ENCODE measurements at places on chromosomes 5 and 9. TPM values are rescaled to one million over a fixed set of nuclear protein-coding genes. Genes with fewer than 3 reads are reported as not detected.
A peak's percentile ranks its signal among the peaks of the same experiment; 100 is the strongest.

GRCh38 chr5:61569353-61569752 lies 237.3 kb downstream of the ZSWIM6 start:
- no peak overlapping the region for H3K4me3 ChIP-seq
- no peaks in the 10 kb centered on the region for H3K36me3 ChIP-seq
- DNase-seq = no peak
- H3K27ac ChIP-seq = no peak overlapping the region
- H3K4me1 ChIP-seq = no peaks in the 10 kb centered on the region

DNA sequence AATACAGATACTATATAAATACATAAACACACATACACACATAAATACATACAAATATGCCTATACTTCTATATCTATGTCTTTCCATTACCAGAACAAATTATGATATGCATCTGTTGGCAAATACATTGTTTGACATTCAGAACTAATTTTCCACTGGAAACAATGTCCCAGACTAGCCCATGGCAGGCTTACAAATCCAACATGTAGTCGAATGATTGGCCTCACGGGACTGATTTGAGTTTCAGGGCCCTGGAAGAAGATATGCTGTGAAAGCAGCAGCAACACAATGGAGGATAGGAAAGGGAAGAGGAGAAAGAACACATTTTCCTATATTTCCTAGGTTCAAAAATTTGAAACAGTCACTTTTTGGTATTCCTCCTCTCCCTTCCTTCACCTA lies 881.1 kb upstream of the DMAC1 start:
- no peaks in the 10 kb centered on the region for H3K27me3 ChIP-seq
- H3K36me3 ChIP-seq = no peaks in the 10 kb centered on the region
- DNase-seq = no peak

DNA sequence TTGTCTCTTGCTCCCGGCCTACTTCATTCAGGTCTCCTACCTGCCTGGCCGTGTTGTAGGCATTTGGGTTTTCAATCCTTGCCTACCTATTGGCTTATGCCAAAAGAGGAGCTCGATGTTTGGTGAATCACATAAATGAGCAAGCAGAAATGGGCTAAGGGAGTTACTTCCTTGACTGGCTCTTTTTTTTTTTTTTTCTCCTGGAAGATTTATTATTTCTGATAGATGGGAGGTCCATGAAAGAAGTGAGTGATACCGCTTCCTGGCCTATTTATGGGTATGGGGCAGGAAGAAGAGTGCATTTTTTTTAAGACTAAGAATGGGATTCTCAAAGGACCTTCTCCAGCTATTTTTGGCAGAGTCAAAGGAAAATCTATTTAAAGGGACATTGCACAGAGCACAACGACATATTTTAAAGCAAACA lies 294.1 kb downstream of the ARHGAP26 start:
- no peak overlapping the region for H3K27ac ChIP-seq
- H3K4me1 ChIP-seq = peaks cover 3% of the 10 kb centered on the region
- no peak for DNase-seq
- peaks cover 14% of the 10 kb centered on the region for H3K36me3 ChIP-seq

- no peaks in the 10 kb centered on the region for H3K4me1 ChIP-seq
- DNase-seq = no peak
- no peaks in the 10 kb centered on the region for H3K36me3 ChIP-seq
- H3K27me3 ChIP-seq = no peaks in the 10 kb centered on the region
- H3K4me3 ChIP-seq = no peak overlapping the region
- H3K27ac ChIP-seq = no peak overlapping the region
These were observed 100.0 kb upstream of the CCDC152 start for GRCh38 chr5:42656651-42657015.

Gene IL9
- total RNA-seq = not detected

GRCh38 chr9:116705531-116705930 lies 18.4 kb downstream of the TRIM32 start:
- no peak for DNase-seq
- H3K4me3 ChIP-seq = no peak overlapping the region
- H3K36me3 ChIP-seq = peaks cover under 1% of the 10 kb centered on the region
- H3K27ac ChIP-seq = no peak overlapping the region
- H3K4me1 ChIP-seq = peaks cover 3% of the 10 kb centered on the region
- H3K27me3 ChIP-seq = no peaks in the 10 kb centered on the region

DNA sequence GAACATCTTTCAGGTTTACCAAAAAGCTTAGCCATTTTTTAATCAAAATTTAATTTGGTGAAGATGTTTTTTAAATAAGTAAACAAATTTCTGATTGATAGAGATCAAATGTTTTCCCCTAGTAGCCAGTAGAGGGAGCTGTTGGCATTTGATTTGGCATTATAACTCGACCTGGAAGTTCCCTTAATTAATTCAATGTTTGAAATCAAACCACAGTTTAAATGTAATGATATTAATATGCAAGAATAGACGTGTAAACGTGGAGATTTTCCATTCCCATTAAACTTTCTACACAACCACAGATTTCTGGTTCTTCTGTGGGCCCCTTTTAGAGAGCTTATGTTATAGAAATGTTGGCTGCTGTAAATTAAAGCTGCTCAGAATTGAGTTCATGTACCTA lies 148.1 kb upstream of the MPDZ start:
- no peaks in the 10 kb centered on the region for H3K27me3 ChIP-seq
- no peak overlapping the region for H3K4me3 ChIP-seq
- no peak for DNase-seq
- H3K4me1 ChIP-seq = no peaks in the 10 kb centered on the region

DNA sequence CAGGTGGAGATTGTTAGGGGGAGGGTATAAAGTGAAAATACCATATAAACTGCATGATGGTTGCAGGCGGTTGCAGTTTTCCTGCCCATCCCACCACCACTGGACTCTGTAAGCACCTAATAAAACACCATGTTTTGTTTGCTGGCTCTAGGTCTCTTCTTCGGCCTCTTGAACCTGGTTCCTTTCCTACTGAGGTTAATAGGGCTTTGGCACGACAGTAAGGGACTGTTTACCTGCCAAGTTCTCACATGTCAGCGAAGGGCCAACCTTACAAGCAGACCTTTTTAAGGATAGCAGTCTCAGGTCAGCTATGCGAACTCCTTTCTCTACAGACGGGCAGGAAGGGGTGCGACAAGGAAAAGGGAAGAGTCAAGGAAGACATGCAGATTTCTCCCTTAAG lies 3.4 kb upstream of the RFESD start:
- no peak overlapping the region for H3K4me3 ChIP-seq
- peaks cover 18% of the 10 kb centered on the region for H3K4me1 ChIP-seq
- no peaks in the 10 kb centered on the region for H3K27me3 ChIP-seq
- no peaks in the 10 kb centered on the region for H3K36me3 ChIP-seq
- no peak for DNase-seq

DNA sequence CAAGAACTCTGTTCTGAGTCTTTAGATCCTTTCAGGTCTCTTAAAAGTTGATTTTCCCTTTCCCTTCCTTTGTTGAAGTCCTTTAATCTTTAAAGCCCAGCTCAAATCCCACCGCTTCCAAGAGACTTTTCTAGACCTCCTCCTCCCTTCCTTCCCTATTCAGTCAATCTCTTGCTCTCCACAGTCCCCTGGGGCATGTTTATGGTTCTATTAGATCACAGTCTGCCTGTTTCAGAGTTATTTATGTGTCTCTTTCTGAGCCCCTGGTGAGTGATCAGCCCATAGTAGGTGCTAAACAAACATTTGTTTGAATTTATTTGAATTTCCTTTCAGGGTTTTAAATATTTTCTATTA lies 7.2 kb upstream of the ARSI start:
- H3K4me3 ChIP-seq = no peak overlapping the region
- DNase-seq = no peak
- no peaks in the 10 kb centered on the region for H3K36me3 ChIP-seq
- H3K4me1 ChIP-seq = no peaks in the 10 kb centered on the region
- H3K27me3 ChIP-seq = peaks cover 3% of the 10 kb centered on the region

GRCh38 chr5:14172149-14172795 lies 29.1 kb downstream of the TRIO start:
- no peaks in the 10 kb centered on the region for H3K36me3 ChIP-seq
- H3K27me3 ChIP-seq = no peaks in the 10 kb centered on the region
- DNase-seq = no peak
- H3K27ac ChIP-seq = no peak overlapping the region
- no peak overlapping the region for H3K4me3 ChIP-seq
- H3K4me1 ChIP-seq = peaks cover 2% of the 10 kb centered on the region

GRCh38 chr5:76209297-76209696 lies 126.1 kb downstream of the SV2C start:
- H3K27me3 ChIP-seq = no peaks in the 10 kb centered on the region
- H3K27ac ChIP-seq = no peak overlapping the region
- H3K4me3 ChIP-seq = no peak overlapping the region
- no peaks in the 10 kb centered on the region for H3K4me1 ChIP-seq
- no peaks in the 10 kb centered on the region for H3K36me3 ChIP-seq

- H3K36me3 ChIP-seq = peaks cover 3% of the 10 kb centered on the region
- H3K27me3 ChIP-seq = no peaks in the 10 kb centered on the region
- DNase-seq = peak; percentile 36
- H3K4me3 ChIP-seq = peak overlapping the region; percentile 82
- peak overlapping the region; percentile 34 for H3K27ac ChIP-seq
- peaks cover 13% of the 10 kb centered on the region for H3K4me1 ChIP-seq
These were observed 593 bp downstream of the BRD3OS start for GRCh38 chr9:134025606-134026541.

Gene C5orf58
- total RNA-seq = not detected

DNA sequence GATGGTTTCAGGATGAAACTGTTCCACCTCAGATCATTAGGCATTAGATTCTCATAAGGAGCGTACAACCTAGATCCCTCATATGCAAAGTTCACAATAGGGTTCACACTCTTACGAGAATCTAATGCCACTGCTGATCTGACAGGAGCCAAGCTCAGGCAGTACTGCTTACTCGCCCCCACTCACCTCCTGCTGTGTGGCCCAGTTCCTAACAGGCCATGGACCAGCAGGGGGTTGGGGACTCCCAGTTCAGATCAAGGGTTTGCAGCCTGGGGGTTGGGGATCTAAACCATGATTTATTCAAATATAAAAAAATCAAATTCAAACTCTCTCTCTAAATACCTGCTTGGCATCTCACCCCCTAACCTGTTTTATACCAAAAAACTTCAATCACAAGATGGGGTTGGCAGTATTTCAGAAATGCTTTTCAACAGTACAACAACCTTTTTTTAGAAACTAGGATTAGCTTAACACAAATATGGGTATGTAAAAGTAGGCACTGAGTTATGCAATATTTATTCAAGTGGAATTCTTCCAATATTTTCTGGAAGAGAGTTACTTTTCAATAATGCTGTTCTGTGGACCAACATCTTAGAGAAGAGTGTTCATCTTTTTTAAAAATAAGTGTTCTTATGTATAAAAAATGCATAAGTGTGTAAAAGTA lies 30.1 kb upstream of the SLC12A2 start:
- no peaks in the 10 kb centered on the region for H3K4me1 ChIP-seq
- H3K4me3 ChIP-seq = no peak overlapping the region
- H3K27me3 ChIP-seq = no peaks in the 10 kb centered on the region
- DNase-seq = no peak

DNA sequence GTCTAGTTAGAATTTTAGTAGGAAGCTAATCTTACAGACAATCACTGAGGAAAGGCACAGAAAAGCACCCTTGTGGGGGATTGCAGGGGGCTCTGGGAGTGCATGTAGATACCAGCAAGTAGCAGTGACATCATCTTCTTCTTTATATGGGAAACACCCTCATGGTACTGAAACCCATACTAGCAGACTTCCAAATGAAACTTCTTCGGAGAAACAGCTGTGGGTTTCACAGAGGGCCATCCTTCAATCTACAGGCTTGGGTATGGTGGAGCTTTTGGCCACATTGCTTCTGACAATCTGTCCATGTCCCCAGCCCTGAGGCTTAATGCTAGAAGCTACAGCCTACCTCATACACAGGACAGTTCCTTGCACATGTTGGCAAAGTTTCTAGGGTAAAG lies 165.2 kb upstream of the NFIB start:
- no peaks in the 10 kb centered on the region for H3K27me3 ChIP-seq
- no peak for DNase-seq
- H3K36me3 ChIP-seq = no peaks in the 10 kb centered on the region
- no peak overlapping the region for H3K4me3 ChIP-seq
- no peak overlapping the region for H3K27ac ChIP-seq
- H3K4me1 ChIP-seq = no peaks in the 10 kb centered on the region

Gene HSPB3
- total RNA-seq = not detected

GRCh38 chr5:21159510-21160059 lies 1171.6 kb upstream of the CDH18 start:
- H3K27ac ChIP-seq = no peak overlapping the region
- H3K36me3 ChIP-seq = no peaks in the 10 kb centered on the region
- H3K4me1 ChIP-seq = no peaks in the 10 kb centered on the region
- DNase-seq = no peak

- DNase-seq = no peak
- no peak overlapping the region for H3K27ac ChIP-seq
- no peaks in the 10 kb centered on the region for H3K27me3 ChIP-seq
These were observed 48.1 kb downstream of the PRELID2 start for GRCh38 chr5:145787001-145787400.

- no peak overlapping the region for H3K4me3 ChIP-seq
- no peaks in the 10 kb centered on the region for H3K36me3 ChIP-seq
- H3K27me3 ChIP-seq = no peaks in the 10 kb centered on the region
These were observed 46.8 kb upstream of the SARDH start for GRCh38 chr9:133784731-133785561.

DNA sequence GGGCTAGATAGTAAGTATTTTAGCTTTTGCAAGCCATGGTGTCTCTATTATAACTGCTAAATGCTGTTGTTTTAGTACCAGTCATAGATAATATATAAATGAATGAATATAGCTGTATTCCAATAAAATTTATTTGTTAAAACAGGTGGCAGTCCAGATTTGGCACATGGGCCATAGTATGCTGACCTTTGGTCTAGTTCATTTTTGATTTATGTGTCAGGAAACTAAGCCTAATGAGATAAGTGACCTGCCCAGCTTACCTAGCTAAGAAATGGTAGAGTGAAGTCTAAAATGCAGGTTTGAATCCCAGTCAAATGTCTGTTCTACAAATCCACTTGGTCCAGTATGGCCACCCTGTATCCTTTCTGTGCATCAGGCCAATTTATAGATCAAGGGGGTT lies 139.3 kb downstream of the ALDH1A1 start:
- no peaks in the 10 kb centered on the region for H3K27me3 ChIP-seq
- H3K36me3 ChIP-seq = no peaks in the 10 kb centered on the region
- H3K4me1 ChIP-seq = no peaks in the 10 kb centered on the region
- H3K27ac ChIP-seq = no peak overlapping the region
- DNase-seq = no peak

Gene HOMER1
- total RNA-seq = 2.1 TPM

Gene PAPPA
- not detected for total RNA-seq

DNA sequence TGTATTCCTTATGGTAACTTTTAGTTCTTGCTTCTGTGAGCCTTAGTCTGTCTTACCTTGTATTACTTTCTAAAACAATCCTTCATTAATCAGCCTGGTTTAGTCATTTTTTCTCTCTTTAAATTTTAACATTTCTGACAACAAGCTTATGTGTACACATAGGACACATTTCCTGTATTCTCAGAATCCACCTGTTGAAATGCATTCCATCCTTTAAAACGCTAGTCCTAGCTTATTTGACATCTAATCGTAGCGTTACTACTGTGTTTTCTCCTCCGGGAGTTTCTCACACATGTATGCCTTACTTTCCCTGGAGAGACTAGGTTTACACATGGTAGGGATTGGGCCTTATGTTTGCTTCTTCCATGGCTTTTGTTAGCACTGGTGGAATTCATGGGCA lies 3.8 kb downstream of the TARS1 start:
- H3K4me3 ChIP-seq = no peak overlapping the region
- peaks cover 42% of the 10 kb centered on the region for H3K36me3 ChIP-seq
- no peak overlapping the region for H3K27ac ChIP-seq

Gene MUSK
- not detected for total RNA-seq

Gene GABRA1
- total RNA-seq = not detected

Gene EQTN
- not detected for total RNA-seq

Gene ARRDC3
- 284 TPM for total RNA-seq
